ENCODE measurements at places on chromosomes 1 and 21.

DNA sequence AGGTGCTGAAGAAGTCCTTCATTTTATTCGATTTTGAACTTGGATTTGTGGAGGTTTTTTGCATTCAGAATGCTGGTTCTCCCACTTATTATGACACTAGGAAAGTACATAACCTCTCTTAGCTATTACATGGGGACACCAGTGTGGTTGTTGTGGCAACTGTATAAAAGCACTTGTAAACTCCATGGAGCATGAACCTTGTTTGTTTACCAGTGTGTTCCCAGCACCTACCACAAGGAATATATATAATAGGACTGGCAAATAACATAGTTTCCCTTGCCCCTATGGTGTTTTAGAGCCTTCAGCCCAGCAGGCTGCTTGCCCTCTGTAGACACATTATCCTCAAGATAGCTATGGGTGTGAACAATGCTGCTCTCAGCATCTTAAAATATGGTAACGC is 43.1 kb downstream of the RASSF5 start:
- no peak for DNase-seq

DNA sequence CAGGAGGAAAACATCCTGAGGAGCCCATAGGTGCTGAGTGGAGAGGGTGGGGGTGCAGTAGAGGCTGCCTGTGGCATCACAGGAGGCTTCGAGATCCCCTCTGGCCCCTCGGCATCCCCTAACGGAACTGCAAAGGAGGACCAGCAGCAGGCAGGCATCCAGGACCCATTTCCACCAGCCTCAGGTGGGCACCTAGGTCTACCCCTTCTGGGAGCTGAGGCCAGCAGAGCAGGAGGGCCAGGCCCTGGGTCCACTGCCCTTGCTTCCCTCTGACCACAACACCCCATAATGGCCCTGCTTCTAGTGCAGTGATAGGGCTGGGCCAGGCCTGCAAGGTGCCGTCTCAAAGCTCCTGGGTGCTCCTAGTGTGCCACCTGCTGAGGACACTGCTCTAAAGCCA is 723.0 kb downstream of the PTPRU start:
- DNase-seq: no peak

GRCh38 chr1:5448486-5448885 is 543.7 kb downstream of the NPHP4 start:
- DNase-seq: no peak

DNA sequence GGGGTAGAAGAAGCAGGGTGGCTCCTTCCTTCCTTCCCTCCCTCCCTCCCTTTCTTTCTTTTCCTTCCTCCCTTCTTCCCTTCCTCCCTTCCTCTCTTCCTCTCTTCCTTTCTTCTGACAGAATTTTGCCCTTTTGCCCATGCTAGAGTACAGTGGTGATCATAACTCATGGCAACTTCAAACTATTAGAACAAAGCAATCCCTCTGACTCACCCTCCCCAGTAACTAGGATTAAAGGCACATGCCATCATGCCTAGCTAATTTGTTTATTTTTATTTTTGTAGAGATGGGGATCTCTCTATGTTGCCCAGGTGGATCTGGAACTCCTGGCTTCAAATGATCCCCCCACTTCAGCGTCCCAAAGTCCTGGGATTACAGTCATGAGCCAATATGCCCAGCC is 10.0 kb upstream of the RPE65 start:
- no peak for DNase-seq

GRCh38 chr1:227197064-227197463 is 121.2 kb downstream of the CDC42BPA start:
- DNase-seq: no peak

DNA sequence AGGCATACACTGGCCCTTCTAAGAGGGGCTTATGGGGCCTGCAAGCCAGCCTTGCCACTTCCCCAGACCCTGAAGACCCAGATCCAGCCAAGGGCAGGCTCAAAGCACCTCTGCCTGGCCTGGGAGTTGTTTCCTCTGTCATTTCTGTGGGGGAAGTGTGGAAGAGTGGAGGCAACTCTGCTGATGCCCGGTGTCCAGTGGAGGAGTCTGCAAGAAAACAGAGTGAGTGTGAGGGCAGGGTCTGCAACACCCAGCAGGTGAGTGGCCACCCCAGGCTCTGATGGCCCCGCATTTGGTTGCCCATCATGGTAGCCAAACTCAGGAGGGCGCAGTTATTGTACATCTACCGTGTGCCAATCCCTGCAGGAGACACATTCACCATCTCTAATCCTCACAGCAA is 8.4 kb downstream of the CLEC20A start:
- DNase-seq: no peak

- DNase-seq: no peak
Measured at GRCh38 chr1:30904191-30904961, 4.2 kb downstream of the SDC3 start.

GRCh38 chr1:20080441-20081352 is 10.7 kb downstream of the PLA2G5 start:
- DNase-seq: no peak

DNA sequence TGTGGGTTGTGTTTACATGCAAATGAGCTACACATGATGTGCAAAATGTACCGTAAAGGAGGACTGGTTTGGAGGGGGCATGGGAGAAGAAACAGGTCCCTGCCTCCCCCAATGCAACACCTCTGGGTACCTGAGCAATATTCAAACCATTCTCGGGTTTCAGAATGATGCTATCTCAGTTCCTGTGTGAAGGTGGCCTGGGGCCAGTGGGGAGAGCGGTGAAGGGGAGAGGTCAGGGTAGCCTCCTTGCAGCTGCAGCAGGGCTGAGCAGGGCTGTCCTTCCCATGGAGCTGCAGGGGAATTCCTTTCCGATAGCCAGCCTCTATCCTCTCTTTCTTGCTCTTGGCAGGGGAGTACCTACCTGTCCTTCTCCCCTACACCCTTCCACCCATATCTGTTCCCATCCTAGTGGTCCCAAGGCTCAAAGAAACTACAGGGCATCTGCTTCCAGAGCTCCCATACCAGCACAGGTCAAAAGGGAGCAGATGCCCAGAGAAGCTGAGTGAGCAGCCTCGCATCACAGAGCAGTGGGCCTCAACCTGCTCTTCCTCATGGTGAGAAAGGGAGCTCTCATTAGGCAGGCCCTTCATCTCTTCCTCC is 11.9 kb downstream of the MEF2D start:
- DNase-seq: no peak

DNA sequence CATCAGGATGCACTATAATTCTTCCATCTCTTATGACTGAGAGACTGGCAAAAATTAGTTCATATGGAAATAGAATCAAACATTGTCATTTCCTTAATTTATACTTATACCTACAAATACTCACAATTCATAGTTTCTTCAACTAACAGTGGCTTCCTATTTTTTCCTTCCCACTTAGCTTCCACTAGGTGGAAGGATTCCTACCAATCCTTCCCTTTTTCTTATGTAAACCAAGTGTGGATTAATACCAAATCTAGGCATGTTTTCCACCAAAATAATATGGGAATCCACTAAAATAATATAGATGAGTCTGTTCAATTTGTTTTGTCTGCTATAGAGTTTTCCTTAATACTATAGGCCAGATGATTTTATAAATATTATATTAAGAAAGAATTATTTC is 1537.1 kb downstream of the PLA2G4A start:
- DNase-seq: no peak

DNA sequence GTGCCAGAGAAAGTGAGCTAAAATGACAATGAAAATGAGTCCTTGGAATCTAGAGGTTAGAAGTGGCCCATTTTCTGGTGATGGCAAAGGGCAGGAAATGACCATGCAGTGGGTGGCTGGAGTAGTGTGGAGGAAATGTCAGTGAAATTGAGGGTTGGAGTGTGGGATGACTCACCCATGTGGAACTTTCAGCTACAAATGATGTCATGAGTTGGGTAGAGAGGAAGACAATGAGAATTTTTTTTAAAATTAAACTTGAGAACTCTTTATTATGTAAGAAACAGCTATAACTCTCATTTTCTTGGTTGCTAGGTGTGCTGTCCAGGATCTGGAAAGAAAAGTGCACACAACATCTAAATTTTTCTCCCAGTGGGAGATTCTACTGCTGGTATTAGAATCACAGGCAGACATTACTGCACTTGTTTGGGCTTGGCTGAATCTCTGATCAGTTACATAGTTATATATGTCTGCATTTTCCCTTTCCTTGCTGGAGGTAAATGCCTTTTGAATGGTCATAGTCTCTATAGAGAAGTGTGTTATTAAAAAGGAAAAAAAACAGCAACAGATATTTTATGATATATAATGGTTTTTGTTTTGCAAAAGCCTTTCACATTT is 56.8 kb upstream of the GNG12 start:
- no peak for DNase-seq

GRCh38 chr1:151612501-151613281 is 841 bp downstream of the SNX27 start:
- peak; percentile 66 for DNase-seq

DNA sequence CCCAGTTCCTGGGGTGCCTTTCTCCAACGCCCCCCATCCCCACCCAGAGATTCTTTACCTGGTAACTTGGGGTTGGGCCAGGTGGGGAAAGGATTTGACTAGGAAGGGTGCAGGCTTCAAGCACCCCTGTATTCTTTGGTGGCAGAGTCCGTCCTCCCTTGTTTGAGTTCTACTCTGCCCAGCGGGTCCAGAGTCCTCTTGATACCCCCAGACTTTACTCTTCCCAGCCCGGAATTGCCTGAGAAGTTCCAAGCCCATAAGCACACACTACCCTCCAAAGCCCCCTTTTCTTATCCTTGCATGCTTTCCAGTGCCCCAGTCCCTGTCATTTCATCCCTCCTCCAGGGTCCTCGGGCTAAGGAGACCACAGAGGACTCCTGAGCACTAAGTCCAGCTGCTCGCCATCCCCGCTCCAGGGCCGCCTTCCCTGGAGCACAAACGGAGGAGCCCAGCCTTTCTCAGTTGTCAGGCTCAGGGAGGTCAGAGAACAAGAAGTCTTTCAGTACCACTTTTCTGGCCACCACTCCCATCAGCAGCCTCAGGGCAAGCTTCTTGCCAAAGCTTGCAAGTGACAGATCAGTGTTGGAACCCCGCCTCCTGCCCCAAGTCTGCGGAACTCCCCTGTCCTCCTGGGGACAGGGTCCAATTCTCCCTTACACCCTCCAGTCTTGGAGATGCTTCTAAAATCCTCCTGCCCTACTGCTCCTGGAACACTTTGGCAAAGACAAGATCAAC is 12.2 kb downstream of the SLC45A3 start:
- no peak for DNase-seq

DNA sequence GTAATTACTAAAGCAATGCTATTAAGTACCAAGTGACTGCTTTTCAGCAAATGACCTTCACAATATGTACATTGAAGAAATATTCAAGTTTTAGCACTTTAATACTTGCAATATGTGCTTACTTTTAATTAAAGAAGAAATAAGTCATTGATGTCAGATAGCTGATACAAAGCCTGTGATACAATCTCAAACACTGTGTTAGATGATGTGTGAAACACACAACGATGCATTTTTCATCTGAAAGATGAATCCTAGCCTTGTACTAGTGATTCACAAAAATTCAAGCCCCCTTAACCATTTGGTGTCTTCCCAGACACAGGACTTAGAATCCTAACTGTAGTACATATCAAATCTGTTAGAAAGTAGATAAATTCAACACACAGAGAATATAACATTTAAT is 724.1 kb upstream of the ADAMTS5 start:
- no peak for DNase-seq

- DNase-seq: no peak
Measured at GRCh38 chr1:187038784-187039183, 210.0 kb downstream of the PLA2G4A start.

GRCh38 chr1:79129914-79130313 is 123.4 kb upstream of the ADGRL4 start:
- DNase-seq: no peak

DNA sequence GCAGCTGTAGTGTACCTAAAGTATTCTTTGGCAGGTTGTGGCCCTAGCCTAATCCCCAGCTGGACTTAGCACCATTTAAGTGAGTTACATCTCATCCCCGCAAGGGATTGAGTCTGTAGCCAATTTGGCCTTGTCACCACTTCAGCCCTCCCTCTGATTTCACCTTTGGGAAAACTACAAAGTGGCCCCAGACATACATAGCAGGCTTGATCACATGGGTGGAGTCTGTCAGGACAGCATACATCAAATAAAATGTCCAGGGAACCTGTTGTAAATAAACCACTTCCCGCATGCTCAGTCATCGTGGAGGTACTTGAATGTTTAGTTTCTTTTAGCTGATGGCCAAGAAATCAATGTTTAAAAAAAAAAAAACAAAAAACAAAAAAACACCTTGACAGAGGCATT is 142.5 kb downstream of the DHRS3 start:
- no peak for DNase-seq

- DNase-seq: no peak
Measured at GRCh38 chr1:101026430-101026788, 825 bp upstream of the DPH5 start.

DNA sequence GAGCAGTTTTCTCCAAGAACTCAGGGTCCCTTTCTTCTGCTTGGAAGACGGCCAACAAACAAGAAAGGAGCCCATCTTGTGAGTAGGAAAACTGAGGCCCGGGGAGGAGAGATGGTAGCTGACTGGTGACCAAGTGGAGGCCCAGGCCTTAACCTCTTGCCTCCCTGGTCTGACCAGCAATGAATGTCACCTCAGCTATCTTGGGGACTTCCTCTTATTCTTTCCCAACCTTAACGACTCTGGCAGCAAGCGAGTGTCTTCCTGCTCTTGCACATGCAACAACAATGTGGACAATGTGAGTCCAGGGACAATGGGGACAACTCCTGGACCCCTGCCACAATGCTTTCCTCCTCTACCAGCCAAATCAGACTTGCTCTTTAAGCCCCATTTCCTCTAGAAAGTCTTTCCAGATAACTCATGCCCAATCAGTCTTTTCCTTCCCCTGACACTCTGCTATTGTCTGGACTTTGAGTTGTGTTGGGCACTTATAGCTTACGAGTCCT is 12.6 kb downstream of the HSPG2 start:
- DNase-seq: no peak

- no peak for DNase-seq
Measured at GRCh38 chr1:205229399-205229871, 1.7 kb downstream of the TMCC2 start.

DNA sequence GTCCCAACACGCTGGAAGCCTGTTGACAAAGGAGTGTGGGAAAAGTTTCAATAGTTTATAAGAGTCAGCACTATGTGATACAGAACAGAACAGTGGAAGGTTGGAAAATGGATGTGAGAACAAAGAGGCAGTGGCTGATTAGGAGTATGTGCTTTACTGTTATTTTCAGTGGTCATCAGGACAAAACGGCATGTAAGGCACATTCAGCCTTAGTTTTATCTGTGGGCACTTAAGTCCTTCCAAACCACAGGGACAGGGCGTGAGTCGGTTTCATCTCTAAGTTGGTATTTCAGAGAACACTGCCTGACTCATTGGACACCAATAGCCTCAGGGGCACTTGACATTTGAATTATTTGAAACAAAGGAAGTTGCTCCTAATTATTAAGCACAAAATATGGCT is 306.9 kb downstream of the ASTN1 start:
- DNase-seq: no peak
